ENCODE measurements at places on chromosomes 4 and X.

GRCh38 chrX:1537031-1537715, at the start of gene P2RY8:
Gene P2RY8 (minus strand): TSS chrX:1537185. CDS start chrX:1466558, 70,627 bp downstream.
- no peak for DNase-seq

GRCh38 chr4:149370785-149371420, 444.7 kb downstream of the IQCM start:
- DNase-seq: peak; percentile 3

GRCh38 chr4:62117886-62118285, 917.8 kb downstream of the ADGRL3 start:
- DNase-seq: no peak

DNA sequence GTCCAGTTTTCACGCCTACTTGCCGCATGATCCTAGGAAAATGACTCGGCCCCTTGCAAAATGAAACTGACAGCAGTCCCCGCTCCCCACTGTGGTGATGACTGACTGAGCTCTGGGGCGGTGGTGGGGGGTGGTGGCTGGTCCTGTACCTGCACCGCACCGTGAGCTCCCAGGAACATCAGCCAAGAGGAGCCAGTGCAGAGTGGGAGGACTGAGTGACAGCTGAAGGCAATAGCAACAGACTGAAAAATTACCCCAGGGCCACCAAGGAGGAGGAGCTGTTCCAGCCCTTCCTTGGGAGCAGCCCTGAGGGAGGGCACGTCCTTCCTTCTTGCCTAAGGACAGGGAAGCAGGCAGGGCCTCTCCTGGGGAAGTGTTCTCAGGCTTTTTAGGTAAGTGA, 2.4 kb upstream of the C4orf50 start:
- no peak for DNase-seq

DNA sequence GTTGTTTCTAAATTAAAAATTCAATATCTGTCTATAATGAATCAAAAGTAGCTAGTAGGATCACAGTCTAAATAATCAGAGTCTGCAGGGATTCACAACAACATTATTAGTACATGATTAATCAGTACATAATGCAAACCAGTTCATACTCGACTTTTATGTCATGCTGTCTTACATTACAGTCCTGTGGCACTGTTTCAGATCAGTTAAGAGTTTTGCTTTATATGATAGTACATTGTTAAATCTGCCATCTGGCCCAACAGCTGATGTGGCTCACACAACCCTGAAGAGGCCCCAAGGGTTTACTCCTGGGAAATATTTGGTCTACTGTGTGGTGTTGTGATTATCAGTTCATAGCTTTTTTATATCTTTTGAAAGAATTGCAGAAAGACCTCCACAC, 247.1 kb upstream of the ETNPPL start:
- peak; percentile 59 for DNase-seq

DNA sequence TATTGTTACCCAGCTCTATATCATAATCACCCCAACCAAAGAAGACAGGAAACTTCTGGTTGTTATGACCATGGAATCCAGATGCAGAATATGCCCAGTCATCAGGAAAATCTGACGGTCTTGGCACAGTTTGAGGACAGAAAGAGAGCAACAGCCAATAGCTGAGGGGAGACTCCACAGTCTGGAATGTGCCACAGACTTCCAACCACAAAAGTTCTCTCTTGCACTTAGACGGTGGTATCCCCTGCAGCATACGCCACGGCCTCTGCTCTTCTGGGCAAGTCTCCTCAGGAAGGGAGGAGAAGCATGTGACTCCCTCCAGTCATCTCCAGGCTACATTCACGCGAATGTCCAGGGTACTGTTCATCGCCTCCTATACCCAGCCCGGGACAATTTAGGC, 18.4 kb downstream of the ZNF827 start:
- DNase-seq: peak; percentile 88

- DNase-seq: no peak
Observed at GRCh38 chr4:13851085-13851940, 223.8 kb upstream of the BOD1L1 start.

- DNase-seq: no peak
Observed at GRCh38 chr4:74038086-74038424, 434 bp downstream of the CXCL3 start.

- no peak for DNase-seq
Observed at GRCh38 chr4:181157647-181158046, 1085.6 kb upstream of the TENM3 start.

DNA sequence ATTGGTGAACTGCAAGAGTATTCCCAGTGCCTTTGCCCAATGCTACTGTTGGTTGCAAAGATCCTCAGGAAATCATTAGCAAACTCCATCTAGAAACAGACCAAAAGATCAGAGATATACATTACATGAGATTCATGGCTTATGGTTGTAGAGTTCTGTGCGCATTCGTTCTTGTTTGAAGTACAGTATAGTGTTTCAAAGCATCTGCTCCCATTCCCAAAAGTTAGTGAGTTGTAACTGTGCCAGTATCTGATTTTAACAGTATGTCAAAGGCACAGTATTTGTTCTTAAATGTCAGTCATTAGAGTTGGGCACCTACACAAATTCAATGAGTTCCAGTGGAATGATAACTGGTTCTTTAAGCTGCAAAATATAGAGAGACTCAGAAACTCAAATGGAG, 314.7 kb upstream of the ATOH1 start:
- DNase-seq: no peak

GRCh38 chrX:119870626-119871131, 854 bp downstream of the RNF113A start:
- DNase-seq: no peak

DNA sequence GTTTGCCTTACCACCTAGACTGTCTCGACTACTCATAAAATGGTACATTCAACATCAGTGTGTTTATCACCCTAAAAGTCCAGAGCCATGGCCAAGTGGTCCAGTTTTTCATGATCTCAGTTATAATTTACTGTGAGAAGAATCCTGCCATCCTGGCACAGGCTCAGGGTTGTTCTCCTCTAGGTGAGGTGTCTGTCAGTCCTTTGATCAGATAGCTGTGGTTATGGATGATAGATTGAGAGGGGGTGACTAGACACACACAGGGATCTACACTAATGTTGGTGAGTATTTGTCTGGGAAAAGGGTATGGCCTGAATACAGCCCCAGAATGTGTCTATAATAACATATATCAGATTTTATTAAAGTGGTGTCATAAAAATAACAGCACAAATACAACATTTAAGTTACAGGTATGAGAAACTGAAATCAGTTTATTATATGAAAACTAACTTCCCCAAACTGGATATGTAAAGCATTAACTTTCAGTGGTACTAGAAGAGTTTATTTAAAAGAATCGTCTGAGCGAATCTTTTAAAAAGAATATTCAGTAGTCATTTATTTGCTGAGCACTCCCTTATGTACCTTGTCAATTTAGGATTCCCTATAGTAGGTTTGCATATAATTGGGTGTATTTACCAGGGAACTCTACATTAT, 93.3 kb downstream of the STIM2 start:
- no peak for DNase-seq

- DNase-seq: no peak
Observed at GRCh38 chrX:6226596-6227452, 1.8 kb downstream of the NLGN4X start.

DNA sequence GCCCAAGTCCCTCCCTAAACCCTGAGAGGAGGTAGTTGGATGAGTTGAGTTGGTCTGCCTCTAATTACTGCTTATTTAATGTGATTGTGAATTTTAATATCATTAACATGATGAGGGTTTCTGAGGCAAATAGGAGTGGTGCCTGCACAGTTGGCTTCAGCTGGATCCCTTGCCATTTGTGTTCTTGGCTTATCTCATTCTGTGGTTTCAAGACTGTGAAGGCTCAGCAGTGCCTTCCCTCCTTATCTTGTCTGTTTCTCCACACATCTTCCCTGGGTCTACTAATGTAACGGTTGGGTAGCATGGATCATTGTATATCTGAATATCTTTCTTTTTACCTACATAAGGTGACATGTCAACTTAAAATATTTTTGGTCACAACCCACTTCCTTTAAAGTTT, 1.6 kb upstream of the SLC10A4 start:
- no peak for DNase-seq

DNA sequence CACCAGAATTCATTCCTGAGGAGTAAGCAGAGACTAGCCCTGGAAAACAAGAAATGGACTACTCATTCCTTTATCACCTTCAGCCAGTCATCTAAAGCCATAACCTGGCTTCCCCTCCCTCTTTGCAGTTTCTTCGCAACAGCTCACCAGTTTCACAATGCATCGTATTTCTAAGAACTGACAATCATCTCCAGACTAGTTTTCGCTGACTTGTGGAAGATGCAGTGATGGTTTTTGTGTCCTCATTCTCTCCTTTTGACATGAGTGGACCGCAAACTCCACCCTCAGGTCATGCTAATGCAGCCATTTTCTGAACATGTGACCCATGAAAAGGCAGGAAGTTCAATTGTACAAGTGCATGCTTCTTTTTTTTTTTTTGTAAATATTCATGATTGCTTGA, 1203.5 kb downstream of the PCDH7 start:
- no peak for DNase-seq

GRCh38 chr4:70714079-70714887, 7.5 kb upstream of the RUFY3 start:
- DNase-seq: no peak

- no peak for DNase-seq
Observed at GRCh38 chrX:42531441-42531840, 246.5 kb downstream of the PPP1R2C start.

GRCh38 chr4:49036528-49036927, 50.5 kb downstream of the CWH43 start:
- DNase-seq: no peak

GRCh38 chr4:117702353-117702752, 331.9 kb upstream of the NDST3 start:
- no peak for DNase-seq

All from AG04449 (cell line).